ENCODE measurements at places on chromosomes 7 and 10.
A peak's percentile ranks its signal among the peaks of the same experiment; 100 is the strongest.

GRCh38 chr7:129990403-129991192 is 37.8 kb upstream of the UBE2H start:
- DNase-seq: peak; percentile 19

DNA sequence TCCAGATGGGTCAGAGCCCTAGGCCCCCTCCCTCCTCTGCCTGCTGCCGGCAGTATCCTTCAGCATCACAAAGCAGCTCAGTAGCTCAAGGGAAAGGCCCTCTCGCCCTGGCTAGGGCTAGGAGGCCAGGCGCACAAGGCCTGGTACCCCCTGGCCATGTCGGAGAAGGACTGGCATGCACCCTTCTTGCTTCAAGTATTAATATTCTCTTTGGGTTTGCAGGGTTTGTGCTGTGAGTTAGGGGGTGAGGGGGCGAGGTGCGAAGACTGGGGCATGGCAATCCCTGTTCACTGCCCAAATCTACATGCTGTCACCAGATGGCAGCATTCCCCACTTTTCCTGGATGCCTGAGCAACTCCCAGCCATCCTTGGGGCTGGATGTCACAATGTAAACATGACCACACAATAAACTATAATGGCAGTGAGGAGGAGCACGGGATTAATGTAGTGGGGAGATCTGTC is 105.2 kb downstream of the NEURL1 start:
- DNase-seq: peak; percentile 53

DNA sequence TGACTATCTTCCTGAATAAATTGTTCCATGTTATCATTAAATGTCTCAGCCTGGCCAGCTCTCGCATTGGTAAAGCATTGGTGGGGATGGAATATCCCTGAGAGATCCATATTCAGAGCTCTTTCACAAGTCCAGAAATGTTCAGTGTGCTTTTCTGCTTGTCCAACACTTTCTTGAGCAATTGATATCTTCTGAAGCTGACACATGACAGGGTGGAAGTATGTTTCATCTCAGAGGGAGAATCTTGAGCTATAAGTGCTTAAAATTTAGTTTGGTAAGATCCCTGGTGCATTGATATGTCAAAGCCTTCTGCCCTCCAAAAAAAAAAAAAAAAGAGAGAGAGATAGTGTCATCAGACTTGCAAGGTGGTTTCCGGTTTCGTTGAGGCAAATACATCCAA is 7.4 kb downstream of the IFIT3 start:
- DNase-seq: no peak

DNA sequence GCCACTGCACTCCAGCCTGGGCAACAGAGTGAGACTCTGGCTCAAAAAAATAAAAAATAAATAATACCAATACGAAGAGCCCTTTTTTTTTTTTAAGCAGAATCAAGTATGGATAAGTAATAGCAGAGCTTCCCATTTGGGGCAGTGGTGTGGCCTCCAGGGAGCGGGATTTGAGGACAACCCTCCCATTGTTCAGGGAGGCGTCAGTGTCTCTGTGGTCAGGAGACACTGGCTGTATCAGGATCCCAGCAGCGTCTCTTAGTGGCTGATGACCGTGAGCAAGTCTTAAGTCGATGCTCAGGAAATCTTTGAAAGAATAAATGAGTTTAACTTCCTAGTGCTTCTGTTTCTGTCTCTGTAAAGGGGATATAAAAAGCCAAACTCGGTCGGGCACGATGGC is 25.2 kb upstream of the SH2B2 start:
- DNase-seq: no peak

Measured in fibroblast of lung (primary cell).